Effector memory CD4-positive, alpha-beta T cell (primary cell): ENCODE measurements at places on chromosomes 4 and X.

GRCh38 chrX:84737471-84737871 lies 235.2 kb upstream of the HDX start:
- DNase-seq, result no peak

DNA sequence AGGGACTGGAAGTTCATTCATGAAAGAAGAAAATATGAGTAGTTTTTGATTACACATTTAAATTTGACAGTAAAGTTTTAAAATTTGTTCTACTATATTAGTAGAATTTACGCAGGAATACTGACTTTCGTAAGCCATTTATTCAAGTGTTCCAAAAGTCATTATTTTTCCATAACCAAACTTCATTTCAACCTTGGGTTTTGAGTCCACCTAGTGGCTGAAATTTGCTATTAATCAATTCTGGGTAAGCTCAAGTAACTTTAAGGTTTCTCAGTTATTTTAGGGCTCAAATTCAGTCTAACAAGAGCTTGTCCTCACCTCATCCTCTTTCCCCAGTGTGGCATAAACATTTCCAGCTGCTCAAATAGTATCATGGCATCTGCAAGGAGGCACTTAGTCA lies 175.4 kb downstream of the SH3BGRL start:
- DNase-seq, result no peak

- DNase-seq, result no peak
Measured at GRCh38 chr4:1446502-1447386, 40.5 kb upstream of the NKX1-1 start.

- DNase-seq, result peak; percentile 0
Measured at GRCh38 chrX:132615391-132616131, 126.7 kb upstream of the MBNL3 start.

DNA sequence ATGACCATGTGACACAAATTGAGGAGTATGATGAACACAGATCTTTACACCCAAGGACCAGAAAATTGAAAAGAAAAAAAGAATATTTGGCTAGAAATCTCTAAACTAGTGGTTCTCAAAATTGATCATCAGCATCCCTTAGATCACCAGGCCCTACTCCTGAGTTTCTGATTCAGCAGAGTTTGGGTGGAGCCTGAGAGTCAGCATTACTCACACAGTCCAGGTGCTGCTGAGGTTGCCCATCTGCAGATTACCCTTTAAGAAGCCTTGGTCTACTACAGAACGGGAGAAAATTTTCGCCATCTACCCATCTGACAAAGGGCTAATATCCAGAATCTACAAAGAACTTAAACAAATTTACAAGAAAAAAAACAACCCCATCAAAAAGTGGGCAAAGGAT lies 182.8 kb downstream of the MOSPD2 start:
- no peak for DNase-seq

DNA sequence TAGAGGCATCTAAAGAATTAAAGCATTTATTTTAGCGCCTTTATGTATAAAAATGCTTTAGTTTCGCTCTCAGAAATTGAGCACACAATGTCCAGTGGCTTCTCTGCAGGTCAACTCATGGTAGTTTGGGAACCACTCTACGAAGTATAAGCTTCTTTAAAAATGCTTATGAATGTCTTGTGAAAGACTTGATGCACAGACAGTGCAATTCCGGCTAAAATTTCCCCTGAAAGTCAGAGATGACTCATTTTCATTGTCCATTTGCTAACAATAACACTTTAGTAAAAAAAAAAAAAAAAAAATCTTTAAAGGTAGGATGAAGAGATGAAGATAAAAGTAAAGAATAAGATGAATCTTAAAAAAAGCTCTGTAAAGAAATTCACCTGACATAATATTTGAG lies 117.2 kb downstream of the PDHA2 start:
- DNase-seq, result no peak

DNA sequence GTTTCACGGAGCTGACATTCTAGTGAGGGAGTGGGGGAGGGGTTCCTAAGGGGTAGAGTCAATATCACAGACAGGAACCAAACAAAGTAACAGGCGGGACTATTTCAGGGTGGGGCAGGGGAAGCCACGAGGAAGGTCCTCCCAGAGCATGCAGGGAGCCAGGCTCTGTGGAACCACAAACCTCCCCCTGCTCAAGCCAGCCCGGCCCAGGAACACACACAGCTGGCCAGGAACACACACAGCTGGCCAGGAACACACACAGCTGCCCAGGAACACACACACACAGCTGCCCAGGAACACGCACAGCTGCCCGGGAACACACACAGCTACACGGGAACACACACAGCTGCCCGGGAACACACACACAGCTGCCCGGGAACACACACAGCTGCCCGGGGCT lies 24.8 kb downstream of the EVC2 start:
- no peak for DNase-seq

DNA sequence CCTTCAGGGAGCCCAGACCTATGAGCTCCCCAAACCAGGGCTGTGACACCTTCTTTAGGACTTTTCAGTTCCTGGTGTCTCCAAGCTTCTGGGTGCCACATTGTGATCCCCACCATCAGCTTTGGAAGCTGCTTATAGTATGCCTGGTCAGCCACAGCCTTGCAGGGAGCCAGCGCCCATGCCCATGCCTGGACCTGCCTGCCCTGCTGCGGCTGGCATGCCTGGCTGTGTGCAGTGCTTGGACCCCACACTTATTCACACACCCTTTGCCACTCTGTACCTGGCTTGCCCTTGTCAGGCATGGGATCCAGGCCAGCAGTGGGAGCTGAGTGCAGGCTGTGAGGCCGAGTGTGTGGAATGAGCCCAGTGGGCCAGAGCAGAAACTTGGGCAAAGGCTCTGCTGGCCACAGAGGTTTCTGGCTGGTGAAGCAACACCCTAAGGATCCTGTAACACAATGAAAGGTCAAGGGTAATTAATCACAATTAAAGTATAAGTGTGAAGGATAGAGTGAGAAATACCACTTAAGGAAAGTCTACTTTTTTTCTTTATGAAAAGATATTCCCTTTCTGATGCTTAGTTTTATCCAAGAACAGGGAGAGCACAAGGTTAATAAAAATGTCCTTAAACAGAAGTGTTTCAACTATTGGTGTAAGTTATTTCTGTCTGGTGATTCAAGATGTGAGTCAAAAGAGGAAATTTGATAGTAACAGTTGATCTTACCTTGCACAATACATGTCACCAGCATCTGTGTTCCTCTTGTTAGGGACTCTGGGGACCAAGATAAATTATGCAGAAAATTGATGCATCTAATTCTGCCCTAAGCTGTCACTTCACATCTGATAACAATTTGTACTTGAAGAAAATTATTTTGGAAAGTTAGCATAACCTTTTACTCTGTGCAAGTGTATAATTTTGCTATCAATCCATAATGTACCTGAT lies 161.8 kb downstream of the FAM47A start:
- DNase-seq, result no peak

DNA sequence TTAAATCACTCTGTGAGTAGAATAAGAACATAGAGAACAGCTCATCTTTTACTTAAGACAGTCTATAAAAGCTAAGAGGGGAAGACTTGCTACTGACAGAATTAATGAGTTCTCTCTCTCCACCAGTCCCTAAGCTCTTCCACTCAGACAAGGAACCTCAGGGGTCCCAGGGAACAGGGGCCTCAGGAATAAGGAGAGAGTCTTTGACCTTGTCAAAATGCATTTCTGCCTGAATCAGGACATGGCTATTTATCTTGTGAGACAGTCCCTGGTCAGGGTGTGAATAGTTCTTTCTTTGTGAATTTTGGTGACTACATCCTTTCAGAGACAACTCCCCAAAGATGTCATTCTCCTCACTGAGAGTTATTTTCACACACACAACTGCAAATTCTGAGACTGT lies 218.7 kb upstream of the HS3ST1 start:
- DNase-seq, result no peak

- DNase-seq, result no peak
Measured at GRCh38 chrX:140524556-140524955, 19.7 kb upstream of the SOX3 start.

DNA sequence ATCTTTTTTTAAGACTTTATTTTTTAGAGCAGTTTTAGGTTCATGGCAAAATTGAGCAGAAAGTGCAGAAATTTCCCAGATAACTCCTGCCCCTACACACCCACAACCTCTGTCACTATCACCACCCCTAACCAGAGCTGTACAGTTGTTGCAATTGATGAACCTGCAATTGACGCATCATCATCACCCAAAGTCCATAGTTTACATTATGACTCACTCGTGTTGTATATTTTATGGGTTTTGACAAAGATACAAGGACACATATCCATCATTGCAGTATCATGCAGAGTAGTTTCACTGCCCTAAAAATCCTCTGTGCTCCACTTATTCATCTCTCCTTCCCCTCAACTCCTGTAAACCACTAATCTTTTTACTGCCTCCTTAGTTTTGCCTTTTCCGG lies 34.5 kb upstream of the WAS start:
- DNase-seq, result no peak

- no peak for DNase-seq
Measured at GRCh38 chr4:120622601-120623000, 299.9 kb downstream of the PRDM5 start.

GRCh38 chr4:79757600-79757999 lies 315.4 kb downstream of the ANTXR2 start:
- no peak for DNase-seq

DNA sequence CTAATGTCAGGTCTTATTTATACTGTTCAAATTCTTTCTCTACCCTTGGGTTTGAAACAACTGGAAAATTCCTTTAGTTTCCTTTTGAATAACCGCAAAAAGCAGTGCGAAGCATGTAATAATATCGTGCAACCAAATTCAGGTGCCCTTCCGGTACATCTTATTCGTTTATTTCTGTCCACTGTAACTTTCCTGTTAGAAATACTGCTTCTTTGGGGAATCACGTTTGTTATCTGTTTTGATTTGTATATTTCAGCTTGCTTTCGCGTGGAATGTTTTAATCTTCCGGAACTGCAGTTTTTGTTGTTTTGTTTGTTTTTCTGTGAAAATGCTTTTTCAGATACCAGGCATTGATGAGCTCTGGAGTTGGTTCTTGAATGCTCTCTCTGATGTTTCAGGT lies 85.7 kb upstream of the HPRT1 start:
- no peak for DNase-seq

- no peak for DNase-seq
Measured at GRCh38 chr4:19783667-19784223, 468.0 kb upstream of the SLIT2 start.

DNA sequence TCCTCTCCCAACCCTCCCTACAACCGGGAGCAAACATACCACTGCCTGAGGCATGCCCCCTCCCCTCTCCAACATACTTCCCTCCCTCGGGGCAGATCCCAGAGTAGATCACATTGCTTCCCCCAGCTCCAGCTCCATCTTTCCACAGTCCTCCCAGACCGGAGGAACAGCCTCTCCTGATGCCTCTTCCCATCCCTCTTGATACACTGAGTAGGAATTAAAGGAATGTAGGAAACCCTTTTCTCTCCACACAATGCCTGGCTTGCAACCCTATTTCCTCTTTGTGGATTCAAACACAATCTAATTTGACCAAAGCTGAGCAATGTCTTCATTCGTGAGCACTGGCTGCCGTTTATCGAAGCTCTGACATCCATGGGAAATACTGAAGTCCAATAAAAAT lies 339.8 kb downstream of the BCOR start:
- no peak for DNase-seq

GRCh38 chrX:19964017-19964710 lies 26.7 kb downstream of the BCLAF3 start:
- no peak for DNase-seq

DNA sequence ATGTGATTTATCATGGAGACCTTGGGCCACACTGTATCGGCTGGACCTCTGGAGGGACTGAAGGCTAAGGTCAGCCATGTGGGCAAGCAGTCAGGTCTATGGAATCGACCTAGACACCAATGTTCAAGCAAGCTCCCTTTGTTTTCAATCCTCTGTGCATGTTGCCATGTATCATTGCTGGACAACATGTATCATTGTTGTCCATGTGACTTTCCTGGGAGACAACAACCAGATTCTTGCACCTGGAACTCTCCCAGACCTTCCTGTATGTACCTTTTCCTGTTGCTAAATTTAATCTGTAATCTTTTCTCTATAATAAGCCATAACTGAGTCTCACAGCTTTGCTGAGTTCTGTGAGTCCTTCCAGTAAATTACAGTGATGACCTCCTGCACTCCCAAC lies 329.4 kb upstream of the BOD1L1 start:
- DNase-seq, result no peak

GRCh38 chr4:16765546-16765945 lies 132.9 kb downstream of the LDB2 start:
- no peak for DNase-seq

GRCh38 chr4:5890063-5890727 lies 2.7 kb downstream of the CRMP1 start:
- no peak for DNase-seq

GRCh38 chr4:84319124-84319523 lies 180.0 kb downstream of the NKX6-1 start:
- DNase-seq, result no peak

DNA sequence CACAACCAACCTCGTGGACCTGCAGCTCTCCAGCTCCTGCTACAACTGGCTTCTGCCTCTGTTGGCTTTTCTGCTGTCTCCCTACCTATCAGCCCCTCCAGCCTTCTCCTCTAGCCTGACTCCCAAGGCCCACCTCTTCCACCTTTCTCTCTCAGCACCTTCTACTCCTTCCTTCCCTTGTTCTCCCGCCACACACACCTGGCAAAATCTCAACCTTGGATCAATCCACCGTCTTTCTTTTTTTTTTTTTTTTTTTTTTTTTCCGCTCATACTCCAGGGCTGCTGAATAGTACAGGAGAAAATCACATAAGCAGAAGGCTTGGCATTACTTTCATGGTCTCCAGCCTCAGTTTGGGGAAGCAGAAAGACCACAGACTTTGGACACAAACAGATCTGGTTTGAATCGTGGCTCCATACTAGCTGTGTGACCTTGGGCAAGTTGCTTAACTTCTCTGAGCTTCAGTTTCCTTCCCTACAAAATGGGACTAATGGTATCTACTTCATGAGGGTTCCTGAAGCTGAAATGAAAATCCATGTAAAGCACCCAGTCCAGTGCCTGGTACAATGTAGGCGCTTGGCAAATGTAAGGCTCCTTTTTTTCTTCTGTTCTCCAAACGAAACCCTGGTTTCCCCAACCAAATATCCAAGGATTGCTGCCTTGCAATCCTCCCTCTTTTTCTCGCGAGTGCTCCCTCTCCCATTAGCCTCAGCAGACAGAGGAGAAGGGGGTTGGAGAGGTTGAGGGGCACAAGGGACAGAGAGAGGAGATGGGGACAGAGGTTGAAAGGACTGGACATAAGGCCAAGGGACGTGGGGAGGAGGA lies 1.7 kb downstream of the FGD1 start:
- no peak for DNase-seq
